ENCODE measurements at places on chromosomes 13 and 19. TPM values are rescaled to one million over a fixed set of nuclear protein-coding genes. Genes with fewer than 3 reads are reported as not detected.

The JAK3 gene
- total RNA-seq, result not detected

DNA sequence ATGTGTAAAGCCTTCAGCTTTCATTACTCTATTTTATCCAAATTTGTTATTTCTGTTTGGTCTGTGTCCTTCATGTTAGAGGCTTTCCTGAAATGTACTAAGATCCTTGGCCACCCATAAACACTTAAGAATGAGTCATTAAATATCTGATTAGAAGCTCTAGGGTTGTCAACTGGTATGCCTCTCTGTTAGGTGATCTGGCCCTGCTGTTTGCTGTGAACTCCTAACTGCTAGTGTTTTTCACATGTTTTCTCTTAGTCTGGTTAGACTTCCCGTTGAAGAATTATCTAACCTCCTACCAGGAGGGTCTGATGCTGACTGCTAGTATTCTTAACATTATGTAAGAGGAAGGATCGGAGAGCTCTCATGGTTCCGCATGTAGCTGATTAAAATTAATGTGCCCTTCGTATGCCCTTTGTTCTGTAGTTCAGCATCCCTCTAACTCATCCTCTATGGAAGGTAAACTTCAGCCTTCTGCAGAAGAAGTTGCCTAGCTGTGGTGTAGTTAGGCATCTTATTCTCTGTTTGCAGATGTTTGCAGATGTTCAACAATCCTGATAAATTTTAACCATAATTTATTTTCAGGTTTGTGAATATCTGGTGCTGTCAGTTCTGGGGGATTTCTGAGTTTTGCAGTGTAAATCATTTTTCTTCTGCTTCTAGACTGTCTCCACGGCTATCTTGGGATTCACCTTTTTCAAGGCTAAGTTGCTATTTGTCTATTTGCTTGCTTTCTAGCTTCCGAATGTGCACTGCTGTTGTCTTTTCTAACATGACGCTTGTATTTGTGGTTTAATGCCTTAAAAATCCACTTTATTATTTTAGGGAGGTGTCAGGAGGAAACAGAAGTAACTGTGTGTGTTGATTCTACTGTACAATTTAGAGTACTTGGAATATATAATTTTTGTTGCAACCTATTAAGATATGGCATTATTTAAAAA is 207.2 kb upstream of the SPRY2 start:
- H3K36me3 ChIP-seq, result no peaks in the 10 kb centered on the region
- H3K27me3 ChIP-seq, result no peaks in the 10 kb centered on the region
- DNase-seq, result no peak
- no peak overlapping the region for H3K27ac ChIP-seq

DNA sequence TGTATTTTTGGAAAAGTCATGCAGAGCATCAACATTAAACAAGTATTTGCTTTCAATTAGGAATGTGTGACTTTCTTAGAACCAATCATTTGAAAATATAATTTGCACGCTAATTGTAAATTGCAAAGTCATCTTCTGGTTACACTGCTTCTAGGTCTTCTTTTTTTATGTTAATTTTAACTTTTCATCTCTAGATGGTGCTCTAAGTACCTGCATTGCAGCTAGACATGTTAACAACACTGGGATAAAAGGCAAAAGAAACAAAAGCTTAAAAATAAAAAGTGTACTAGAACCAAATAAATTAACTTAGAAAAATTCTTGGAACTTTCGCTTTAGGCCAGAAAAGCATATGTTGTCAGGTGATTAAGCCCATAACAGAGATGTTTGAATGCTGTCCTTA is 2758.2 kb downstream of the PCDH9 start:
- no peak overlapping the region for H3K27ac ChIP-seq
- DNase-seq, result no peak
- no peaks in the 10 kb centered on the region for H3K27me3 ChIP-seq
- H3K36me3 ChIP-seq, result no peaks in the 10 kb centered on the region

DNA sequence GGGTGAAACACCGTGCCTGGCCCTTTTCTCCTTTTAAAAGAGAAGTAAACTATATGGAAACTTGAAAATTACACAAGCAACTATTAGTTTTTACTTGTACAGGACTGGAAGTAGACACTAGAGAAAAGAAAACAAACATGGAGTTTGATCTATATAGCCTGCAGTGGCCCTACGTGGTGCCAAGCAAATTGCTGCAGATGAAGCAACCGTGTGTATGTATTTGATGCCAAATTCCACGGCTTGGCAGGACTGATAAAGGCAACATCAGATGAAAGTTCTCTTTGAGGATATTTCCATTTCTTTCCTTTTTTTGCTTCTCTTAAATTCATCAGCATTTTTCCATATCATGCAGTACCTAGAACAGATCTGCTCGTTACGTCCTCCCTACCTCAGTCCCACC is 49.8 kb downstream of the ATP8A2 start:
- H3K27me3 ChIP-seq, result peaks cover 45% of the 10 kb centered on the region
- H3K4me3 ChIP-seq, result no peak overlapping the region
- DNase-seq, result no peak
- H3K27ac ChIP-seq, result no peak overlapping the region
- no peaks in the 10 kb centered on the region for H3K36me3 ChIP-seq

Data from Calu3 (cell line).